ENCODE measurements at places on chromosomes 4 and X.

DNA sequence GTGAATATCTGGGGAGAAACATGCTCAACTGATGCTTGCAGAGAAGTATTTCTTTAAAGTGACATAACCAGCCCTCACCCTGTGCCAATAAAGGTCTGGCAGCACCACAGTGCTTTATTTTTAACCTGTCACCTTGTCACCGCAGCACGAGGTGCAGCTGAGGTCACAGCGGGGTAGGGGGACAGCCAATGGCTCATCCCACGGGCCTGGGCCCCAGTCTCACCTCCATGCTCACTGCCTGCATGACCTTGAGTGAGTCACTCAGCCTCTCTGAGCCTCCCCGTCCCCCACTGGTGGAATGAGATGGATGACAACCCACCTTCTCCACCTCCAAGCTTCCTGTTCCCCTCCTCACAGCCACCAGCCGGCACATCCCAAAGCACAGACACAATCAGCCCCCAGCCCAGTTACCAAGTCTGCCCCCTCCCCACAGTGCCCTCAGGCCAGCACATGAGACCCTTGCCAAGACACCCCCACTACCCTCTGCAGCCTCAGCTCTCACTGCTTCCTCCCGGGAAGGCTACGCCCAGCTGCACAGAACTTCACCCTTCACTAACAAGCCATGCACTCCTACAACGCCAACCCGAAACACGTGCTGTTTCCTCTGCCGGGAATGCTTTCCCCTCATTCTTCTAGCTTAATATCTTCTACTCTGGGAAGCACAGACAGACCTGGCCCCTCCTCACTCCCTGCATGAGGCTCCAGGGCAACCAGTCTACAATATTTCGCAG, 24.9 kb upstream of the MAN2B2 start:
- DNase-seq: no peak

DNA sequence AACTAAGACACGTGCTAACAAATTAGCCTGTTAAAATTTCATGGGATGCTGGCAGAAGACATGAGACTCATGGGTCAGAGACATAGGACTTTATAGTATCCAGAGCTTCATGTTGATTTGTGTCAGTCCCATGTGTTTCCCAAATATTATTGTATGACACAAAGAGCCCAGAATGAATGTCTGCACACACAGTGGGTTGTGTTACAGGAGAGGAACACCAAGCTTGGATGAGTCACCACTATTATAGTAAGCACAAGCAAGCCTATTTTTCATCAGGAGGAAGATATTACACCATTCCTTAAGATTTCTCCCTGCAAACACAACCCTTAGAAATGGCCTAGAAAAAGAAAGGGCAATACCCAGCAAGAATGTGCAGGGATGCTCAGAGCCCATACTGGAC, 15.4 kb downstream of the BBS12 start:
- no peak for DNase-seq

DNA sequence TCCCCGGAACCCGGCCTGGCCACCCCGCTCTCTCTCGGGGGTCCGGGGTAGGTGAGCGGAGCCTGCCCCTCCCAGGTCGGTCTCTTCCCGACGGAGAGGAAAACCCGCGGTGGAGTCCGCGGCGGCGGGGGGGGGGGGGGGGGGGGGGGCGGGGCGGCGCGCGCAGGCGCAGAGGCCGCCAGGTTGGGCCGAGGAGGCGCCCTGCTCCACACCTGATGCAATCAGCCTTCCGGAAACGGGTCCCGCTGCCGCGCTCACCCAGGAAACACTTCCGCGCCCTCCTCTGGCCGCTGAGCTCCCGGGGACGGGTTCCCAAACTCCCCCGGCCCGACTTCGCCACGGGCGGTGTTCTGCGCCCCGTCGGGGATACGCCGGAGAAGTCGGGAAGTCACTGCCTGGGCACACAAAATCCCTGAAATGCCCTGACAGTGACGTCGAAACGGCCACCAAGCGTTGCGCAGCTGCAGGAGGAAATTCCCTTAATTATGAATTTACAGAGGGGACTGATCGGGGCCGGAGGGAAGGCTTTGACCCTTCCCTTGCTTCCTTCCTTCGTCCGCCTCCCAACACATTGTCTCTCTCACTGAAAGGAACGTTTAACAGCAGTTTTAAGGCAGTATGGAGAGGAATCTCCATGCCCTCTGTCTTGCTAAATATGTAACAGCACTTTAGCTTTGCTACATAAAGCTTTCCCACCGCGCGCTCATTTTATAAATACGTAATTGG, 2.1 kb upstream of the APBB2 start:
- DNase-seq: peak; percentile 38

- DNase-seq: no peak
Observed at GRCh38 chr4:149923736-149924135, 108.1 kb upstream of the IQCM start.

- no peak for DNase-seq
Observed at GRCh38 chr4:13059019-13059418, 425.1 kb downstream of the RAB28 start.

GRCh38 chr4:146108756-146109155, 66.8 kb upstream of the LSM6 start:
- DNase-seq: no peak

DNA sequence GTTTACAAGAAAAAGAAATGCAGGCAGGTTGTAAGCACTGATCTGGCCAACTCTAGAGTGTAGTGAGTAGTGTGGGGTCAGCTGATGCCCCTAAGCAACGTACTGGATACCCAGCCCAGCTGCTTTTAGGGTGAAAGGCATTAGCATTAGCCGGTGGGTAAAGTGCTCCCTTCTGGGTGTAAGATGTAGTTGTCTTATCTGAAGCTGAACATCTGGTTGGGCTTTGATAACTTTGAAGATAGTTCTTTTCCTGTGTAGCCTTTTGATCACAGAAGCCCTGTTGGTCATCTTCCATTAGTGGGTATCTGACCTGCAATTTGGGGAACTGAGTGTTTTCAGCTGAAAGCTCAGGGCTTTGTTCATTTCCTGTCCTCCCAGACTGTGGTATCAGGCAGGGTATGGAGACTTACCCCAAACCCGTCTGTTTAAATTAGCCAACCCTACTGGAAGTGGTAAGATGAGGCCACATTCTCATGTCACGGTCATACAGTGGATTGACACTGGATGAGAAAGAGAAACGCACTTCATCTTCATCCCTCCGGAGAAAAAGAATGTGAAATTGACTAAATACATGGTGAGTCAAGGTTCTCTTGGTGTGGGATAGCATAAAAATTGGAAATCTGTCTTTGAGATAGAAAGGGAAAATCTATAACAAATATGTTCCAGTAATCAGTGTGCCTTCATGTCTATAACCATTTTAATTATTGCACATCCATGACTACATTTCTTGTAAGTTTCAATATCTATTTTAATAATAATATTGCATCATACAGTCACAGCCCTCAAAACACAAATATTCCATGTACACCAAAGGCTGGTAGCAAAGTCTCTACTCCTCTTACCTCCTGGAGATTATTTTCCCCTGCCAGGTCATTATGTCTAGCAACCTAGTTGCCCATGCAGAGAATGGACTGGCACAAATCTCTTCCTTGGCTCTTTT, 8.7 kb downstream of the RHOH start:
- DNase-seq: no peak

DNA sequence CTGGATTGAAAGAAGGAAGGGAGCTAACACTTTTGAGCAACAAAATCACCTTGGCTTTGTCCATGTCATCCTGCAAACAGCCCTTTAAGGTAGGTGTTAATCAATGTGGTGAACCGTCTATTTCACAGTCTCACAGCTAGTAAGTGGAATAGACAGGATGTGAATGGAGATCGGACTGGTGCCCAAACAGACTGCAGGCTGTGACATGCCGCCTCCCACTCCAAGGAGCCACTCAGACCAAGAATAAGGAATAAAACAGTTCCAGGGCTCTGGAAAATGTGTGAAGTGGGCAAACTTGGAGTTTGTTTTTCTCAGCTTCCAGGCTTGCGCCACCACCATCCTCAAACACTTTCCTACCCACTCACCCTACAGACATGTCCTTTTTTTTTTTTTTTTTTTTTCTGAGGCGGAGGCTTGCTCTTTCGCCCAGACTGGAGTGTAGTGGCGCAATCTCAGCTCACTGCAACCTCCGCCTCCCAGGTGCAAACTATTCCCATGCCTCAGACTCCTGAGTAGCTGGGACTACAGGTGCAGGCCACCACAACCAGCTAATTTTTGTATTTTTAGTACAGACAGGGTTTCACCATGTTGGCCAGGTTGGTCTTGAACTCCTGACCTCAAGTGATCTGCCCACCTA, 57.7 kb upstream of the SEC24B start:
- no peak for DNase-seq

DNA sequence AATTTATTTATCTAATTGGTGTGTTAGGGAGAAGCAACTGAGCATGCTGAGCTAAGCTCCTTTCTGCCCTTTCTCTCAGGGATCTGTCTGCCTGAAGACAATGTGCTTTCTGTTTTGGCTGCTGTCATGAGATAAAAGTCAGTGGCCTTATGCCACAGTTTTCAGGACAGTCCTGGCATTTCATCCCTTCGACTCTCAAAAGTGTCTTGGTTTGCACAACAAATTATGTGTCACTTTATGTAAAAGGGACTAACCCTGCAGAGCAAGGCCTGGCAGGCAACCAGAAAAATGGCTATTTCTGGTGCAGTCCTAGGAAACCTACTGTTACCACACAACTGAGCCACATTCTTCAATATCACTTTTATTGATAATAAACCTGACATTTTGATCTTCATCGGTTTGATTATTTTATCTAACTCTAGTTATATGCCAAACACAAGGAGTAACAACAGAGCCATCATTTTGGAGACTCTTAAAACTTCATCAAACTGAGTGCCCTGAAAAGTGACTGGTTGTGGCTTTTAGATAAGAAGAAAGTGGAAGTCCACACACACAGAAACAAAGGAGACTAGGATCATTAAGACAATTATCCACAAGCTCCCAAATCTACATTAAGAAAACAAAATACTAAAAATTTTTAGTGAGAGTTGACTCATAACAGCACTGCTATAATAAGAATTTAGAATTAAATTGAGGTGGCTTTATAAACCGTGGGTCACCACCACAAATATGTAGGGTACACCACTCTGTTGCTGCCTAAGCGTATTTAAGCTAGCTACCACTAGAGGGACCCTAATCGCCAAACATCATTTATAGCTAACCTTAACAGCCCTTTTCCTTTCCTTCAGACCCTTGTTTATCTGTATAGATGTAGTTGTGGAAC, 95.9 kb upstream of the PTPN13 start:
- DNase-seq: no peak

GRCh38 chr4:78654807-78655206, 103.2 kb downstream of the ANXA3 start:
- DNase-seq: no peak

DNA sequence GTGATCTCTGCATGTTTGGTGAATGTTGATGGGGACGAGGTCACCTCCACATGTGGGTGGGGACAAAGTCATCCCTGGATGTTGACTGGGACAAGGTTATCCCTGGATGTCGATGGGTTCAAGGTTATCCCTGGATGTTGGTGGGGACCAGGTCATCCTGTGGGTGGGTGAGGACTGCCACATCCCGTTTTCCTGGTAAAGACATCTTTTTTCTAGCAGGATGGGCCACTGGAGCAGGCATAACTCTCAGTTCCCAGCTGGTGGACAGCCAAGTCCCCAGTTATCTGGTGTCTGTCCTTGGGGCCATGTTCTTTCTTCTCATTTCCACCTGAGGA, 28.3 kb upstream of the PLCXD1 start:
- no peak for DNase-seq

DNA sequence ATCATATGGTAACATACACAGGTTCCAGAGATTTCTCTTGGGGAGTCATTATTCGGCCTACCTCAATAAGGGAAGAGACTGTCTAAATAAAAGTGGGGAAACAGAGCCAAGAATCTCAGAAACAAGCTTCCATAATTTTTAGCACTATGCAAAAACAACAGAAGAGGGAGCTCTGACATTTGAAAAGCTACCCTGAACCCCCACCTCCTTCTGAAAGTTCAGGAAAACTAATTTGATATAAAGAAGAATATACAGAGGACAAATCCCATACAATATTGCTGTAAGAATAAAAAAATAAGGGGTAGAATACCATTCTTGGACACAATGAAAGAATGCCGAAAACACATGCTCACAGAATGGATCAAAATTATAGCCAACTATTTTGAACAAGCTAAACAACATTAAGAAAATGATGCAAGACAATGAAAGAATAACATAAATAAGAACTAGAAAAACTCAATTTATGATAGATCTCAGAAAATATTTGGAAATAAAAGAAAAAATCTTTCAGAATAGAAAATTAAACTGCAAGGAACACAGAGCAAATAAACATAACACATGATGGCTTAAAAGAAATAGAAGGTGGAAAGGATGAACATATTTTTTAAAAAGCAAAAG, 14.4 kb upstream of the ZNF41 start:
- no peak for DNase-seq

DNA sequence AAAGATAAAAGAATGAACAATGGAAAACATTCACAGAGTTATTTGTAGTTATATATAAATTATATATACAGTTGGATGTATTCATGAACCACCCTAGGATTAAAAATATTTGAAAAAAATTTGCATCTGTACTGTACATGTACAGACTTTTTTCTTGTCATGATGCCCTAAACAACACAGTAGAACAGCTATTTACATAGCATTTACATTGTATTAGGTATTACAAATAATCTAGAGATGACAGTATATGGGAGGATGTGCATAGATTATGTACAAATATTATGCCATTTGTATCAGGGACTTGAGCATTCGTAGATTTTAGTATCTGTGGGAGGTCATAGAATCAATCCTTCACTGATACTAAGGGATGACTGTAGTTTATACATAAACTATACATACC, 44.8 kb downstream of the GSTCD start:
- no peak for DNase-seq

GRCh38 chrX:138127314-138127713, 561.4 kb downstream of the ZIC3 start:
- no peak for DNase-seq

- DNase-seq: no peak
Observed at GRCh38 chr4:1866189-1866661, 5.0 kb upstream of the NSD2 start.

DNA sequence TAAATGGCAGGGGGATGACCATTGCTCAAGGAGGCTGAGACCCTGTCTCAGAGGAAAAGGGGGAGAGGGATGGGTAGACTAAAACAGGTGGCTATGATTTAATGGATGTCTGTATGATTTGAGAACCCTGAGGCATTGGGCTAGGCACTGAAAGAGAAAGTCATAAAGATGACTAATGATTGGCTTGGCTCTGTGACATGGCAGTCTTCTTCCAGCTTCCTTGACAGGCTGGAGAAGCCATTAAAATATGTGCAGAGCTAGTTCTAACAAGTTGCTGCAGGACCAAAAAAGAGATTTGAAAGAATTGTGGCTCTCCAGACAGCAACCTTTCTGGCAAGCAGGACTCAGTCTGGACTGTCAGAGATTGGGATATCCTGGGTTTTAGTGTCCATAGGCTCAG, 53.6 kb downstream of the AMER1 start:
- no peak for DNase-seq

- DNase-seq: no peak
Observed at GRCh38 chr4:74623041-74623440, 171.3 kb downstream of the BTC start.
